ENCODE measurements at places on chromosomes 16 and 17.
A peak's percentile ranks its signal among the peaks of the same experiment; 100 is the strongest.

DNA sequence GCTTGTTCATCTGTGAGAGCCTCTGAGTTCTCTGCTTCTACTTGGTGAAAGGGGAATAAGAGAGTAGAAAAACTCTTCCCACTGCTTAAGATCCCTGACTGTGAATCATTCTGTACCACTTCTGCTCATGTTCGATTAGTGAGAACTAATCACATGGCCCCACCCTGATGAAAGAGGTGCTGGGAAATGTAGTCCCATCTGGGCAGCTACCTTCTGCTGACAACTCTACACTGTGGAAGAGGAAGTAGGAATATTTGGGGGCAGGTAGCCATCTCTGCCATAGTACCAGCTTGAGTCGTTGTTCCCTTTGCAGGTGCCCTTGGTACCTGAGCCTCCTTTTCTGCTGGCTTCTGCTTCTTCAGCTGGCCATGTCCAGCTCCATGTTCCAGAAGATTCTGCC lies 29.9 kb downstream of the NKD1 start:
- H3K27ac ChIP-seq, result no peak overlapping the region
- H3K4me3 ChIP-seq, result no peak overlapping the region
- no peak for DNase-seq
- H3K27me3 ChIP-seq, result no peaks in the 10 kb centered on the region
- no peaks in the 10 kb centered on the region for H3K4me1 ChIP-seq

GRCh38 chr16:2385190-2385836 lies 43.9 kb upstream of the CCNF start:
- no peaks in the 10 kb centered on the region for H3K27me3 ChIP-seq
- no peak for DNase-seq
- H3K4me1 ChIP-seq, result no peaks in the 10 kb centered on the region
- H3K27ac ChIP-seq, result no peak overlapping the region
- no peak overlapping the region for H3K4me3 ChIP-seq
- H3K36me3 ChIP-seq, result no peaks in the 10 kb centered on the region

GRCh38 chr16:78443542-78444364 lies 344.3 kb downstream of the WWOX start:
- H3K27ac ChIP-seq, result no peak overlapping the region
- H3K27me3 ChIP-seq, result no peaks in the 10 kb centered on the region
- DNase-seq, result no peak
- H3K4me3 ChIP-seq, result no peak overlapping the region

DNA sequence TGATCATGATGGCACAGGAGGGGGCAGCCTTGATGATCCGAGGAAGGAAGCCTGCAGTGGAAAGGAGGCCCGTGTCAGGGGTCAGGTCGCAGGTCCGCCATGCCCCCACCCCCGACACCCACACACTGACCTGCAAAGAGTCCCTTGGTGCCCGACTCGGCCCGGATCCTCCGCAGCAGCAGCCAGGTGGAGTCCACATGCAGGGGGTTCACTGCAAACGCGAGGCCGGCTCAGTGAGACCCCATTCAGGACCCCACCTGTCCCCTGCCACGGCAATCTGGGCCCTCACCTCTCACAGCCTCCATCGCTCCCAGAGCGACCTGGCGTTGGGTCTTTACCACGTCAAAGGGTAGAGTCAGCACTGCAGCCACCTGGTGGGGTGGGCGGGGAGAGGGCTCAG lies 4.6 kb downstream of the SLC25A39 start:
- peaks cover 5% of the 10 kb centered on the region for H3K27me3 ChIP-seq
- DNase-seq, result no peak
- H3K4me1 ChIP-seq, result no peaks in the 10 kb centered on the region
- peaks cover 33% of the 10 kb centered on the region for H3K36me3 ChIP-seq
- H3K4me3 ChIP-seq, result no peak overlapping the region
- no peak overlapping the region for H3K27ac ChIP-seq

DNA sequence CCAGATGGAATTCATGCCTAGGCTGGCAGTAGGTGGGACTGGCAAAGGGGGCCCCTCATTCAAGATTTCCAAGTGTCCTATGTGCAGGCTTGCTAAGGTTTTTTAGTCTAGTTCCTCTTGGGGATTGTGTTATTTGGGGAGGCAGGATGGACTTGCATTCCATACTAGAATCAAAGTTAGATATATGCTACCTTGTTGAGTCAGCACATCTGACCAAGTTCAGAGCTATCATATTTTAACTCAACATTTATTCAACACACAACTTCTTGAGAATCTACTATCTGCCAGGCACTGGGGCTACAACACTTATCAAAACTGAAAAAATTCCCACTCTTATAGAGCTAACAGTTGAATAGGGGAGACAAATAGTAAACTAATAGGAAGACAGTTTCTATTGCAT lies 6.7 kb downstream of the GP2 start:
- H3K4me1 ChIP-seq, result no peaks in the 10 kb centered on the region
- H3K27me3 ChIP-seq, result peaks cover 12% of the 10 kb centered on the region
- H3K4me3 ChIP-seq, result no peak overlapping the region
- no peaks in the 10 kb centered on the region for H3K36me3 ChIP-seq
- H3K27ac ChIP-seq, result no peak overlapping the region
- DNase-seq, result no peak

DNA sequence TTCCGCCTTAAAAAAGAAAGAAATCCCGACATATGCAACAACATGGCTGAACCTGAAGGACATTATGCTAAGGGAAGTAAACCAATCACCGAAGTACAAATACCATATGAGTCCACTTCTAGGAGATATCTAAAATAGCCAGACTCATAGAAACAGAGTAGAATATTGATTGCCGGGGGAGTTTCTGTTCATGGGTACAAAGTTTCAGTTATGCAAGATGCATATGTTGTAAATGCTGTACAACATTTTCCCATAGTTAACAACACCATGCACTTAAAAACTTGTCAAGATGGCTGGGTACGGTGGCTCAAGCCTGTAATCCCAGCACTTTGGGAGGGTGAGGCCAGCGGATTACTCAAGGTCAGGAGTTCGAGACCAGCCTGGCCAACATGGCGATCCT lies 251.5 kb upstream of the EEF2KMT start:
- H3K36me3 ChIP-seq, result no peaks in the 10 kb centered on the region
- no peaks in the 10 kb centered on the region for H3K27me3 ChIP-seq
- H3K4me1 ChIP-seq, result no peaks in the 10 kb centered on the region
- no peak for DNase-seq
- no peak overlapping the region for H3K27ac ChIP-seq

- no peak for DNase-seq
- H3K27me3 ChIP-seq, result no peaks in the 10 kb centered on the region
- no peaks in the 10 kb centered on the region for H3K36me3 ChIP-seq
- H3K4me3 ChIP-seq, result no peak overlapping the region
- no peaks in the 10 kb centered on the region for H3K4me1 ChIP-seq
- H3K27ac ChIP-seq, result no peak overlapping the region
Observed at GRCh38 chr17:163514-164098, 17.8 kb downstream of the DOC2B start.

- no peaks in the 10 kb centered on the region for H3K27me3 ChIP-seq
- H3K4me3 ChIP-seq, result no peak overlapping the region
- H3K4me1 ChIP-seq, result no peaks in the 10 kb centered on the region
Observed at GRCh38 chr17:29549177-29549923, 17.5 kb downstream of the ABHD15 start.

DNA sequence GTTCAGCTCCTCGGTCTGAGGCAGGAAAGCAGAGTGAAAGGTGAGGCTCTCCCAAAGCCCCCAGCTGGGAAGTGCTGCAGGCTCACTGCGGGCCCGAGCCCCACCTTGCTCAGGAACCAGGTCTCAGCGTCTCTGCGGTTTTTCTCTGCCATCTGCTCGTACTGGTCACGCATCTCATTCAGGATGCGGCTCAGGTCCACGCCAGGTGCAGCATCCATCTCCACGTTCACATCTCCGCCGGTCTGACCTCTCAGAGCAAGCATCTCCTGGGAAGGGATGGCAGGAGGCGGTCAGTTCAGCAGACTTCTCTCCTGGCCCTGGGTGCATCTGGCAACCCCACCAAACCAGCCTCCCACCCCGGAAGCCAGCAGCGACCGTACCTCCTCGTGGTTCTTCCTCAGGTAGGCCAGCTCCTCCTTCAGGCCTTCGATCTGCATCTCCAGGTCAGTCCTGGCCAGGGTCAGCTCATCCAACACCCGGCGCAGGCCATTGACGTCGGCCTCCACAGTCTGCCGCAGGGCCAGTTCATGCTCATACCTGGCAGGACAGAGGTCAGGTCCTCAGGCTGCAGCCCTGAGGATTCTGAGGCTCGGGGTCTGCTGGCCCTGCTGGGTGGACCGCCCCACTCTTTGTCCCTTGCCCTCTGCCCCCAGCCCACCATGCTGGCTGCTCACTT lies 1.5 kb downstream of the KRT16 start:
- H3K36me3 ChIP-seq, result no peaks in the 10 kb centered on the region
- H3K4me3 ChIP-seq, result no peak overlapping the region
- no peak for DNase-seq

GRCh38 chr17:76094046-76094445 lies 9.5 kb downstream of the EXOC7 start:
- H3K27me3 ChIP-seq, result no peaks in the 10 kb centered on the region
- no peak for DNase-seq
- no peak overlapping the region for H3K27ac ChIP-seq
- no peaks in the 10 kb centered on the region for H3K4me1 ChIP-seq

DNA sequence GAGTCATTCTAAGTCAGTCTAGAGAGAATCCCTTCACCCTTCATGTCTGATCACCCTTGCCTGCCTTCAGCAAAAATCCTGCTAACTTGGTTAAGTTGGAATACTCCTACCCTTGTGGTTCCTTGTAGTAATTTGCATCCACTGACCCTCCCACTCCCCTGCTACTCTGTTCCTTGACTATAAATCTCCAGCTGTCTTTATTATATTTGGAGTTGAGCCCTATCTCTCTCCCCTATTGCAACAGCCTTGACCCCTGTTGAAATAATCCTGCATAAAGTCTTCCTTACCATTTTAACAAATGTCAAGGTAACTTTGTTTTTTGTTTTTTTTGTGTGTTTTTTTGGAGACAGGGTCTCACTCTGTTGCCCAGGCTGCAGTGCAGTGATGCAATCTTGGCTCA lies 590.1 kb downstream of the WWOX start:
- H3K27me3 ChIP-seq, result no peaks in the 10 kb centered on the region

- H3K36me3 ChIP-seq, result peaks cover 6% of the 10 kb centered on the region
- H3K4me1 ChIP-seq, result no peaks in the 10 kb centered on the region
- DNase-seq, result no peak
- no peaks in the 10 kb centered on the region for H3K27me3 ChIP-seq
- no peak overlapping the region for H3K4me3 ChIP-seq
Observed at GRCh38 chr16:457732-458400, 32.4 kb downstream of the RAB11FIP3 start.

- DNase-seq, result no peak
- no peak overlapping the region for H3K27ac ChIP-seq
- H3K4me1 ChIP-seq, result no peaks in the 10 kb centered on the region
- H3K36me3 ChIP-seq, result peaks cover 17% of the 10 kb centered on the region
Observed at GRCh38 chr17:63647065-63647725, 25.0 kb downstream of the MAP3K3 start.

DNA sequence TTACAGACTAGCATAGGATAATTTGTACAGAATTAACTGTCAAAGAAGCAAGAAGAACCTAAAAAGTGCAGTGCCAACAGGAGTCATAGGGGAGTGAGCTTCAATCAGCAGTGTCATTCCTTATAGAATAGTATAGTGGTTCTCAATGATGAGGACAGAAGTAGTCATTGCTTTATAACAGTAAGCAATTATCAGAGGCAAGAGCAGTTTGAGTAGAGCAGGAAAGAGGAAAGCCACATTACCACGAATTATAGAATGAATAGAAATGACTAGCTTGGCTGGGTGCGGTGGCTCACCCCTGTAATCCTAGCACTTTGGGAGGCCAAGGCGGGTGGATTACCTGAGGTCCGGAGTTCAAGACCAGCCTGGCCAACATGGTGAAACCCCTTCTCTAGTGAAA lies 209.7 kb upstream of the TBX2 start:
- no peak overlapping the region for H3K27ac ChIP-seq
- H3K4me1 ChIP-seq, result no peaks in the 10 kb centered on the region

DNA sequence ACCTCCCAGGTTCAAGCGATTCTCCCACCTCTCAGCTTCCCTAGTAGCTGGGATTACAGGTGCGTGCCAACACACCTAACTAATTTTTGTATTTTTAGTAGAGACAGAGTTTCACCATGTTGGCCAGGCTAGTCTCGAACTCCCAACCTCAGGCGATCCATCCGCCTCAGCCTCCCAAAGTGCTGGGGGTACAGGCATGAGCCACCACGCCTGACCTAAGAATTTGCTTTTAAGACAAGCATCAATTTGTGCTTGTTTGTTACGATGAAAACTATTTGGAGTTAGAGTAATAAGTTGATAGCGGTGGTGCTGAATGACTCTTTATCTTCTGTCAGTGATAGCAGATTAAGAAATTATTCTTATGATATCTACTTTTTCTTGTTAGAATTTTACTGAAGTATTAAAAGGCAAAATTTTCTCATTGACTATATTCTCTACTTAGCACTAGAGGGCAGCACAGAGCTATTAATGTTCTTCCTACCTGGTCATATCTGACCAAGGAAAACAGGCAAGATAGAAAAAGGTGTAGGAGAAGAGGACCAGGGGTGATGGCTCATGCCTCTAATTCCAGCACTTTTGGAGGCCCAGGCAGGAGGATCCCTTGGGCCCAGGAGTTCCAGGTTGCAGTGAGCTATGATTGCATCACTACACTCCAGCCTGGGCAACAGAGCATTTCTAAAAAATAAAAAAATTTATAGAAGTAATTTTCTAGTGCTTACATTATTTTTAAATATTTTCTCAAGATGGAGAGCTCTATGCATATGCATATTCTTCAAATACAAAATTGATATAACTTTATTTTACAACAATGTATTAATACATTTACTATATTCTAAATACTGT lies 24.5 kb downstream of the STXBP4 start:
- no peak overlapping the region for H3K27ac ChIP-seq
- DNase-seq, result no peak
- no peaks in the 10 kb centered on the region for H3K27me3 ChIP-seq
- H3K36me3 ChIP-seq, result peaks cover 9% of the 10 kb centered on the region
- no peak overlapping the region for H3K4me3 ChIP-seq
- H3K4me1 ChIP-seq, result no peaks in the 10 kb centered on the region

- no peaks in the 10 kb centered on the region for H3K36me3 ChIP-seq
- no peak for DNase-seq
- H3K27ac ChIP-seq, result peak overlapping the region; percentile 23
- peaks cover 7% of the 10 kb centered on the region for H3K4me1 ChIP-seq
Observed at GRCh38 chr17:59435238-59435637, 103.8 kb downstream of the YPEL2 start.

- H3K27ac ChIP-seq, result no peak overlapping the region
- H3K4me3 ChIP-seq, result no peak overlapping the region
- H3K27me3 ChIP-seq, result no peaks in the 10 kb centered on the region
- peaks cover 2% of the 10 kb centered on the region for H3K4me1 ChIP-seq
- no peak for DNase-seq
- H3K36me3 ChIP-seq, result no peaks in the 10 kb centered on the region
Observed at GRCh38 chr17:30091121-30091670, 25.4 kb upstream of the NSRP1 start.

GRCh38 chr16:30147843-30148510 lies 25.0 kb upstream of the MAPK3 start:
- H3K36me3 ChIP-seq, result no peaks in the 10 kb centered on the region
- H3K27me3 ChIP-seq, result no peaks in the 10 kb centered on the region
- H3K27ac ChIP-seq, result no peak overlapping the region
- DNase-seq, result no peak
- no peak overlapping the region for H3K4me3 ChIP-seq

- H3K36me3 ChIP-seq, result peaks cover 22% of the 10 kb centered on the region
- no peak overlapping the region for H3K4me3 ChIP-seq
- peaks cover 24% of the 10 kb centered on the region for H3K4me1 ChIP-seq
- DNase-seq, result peak; percentile 70
Observed at GRCh38 chr17:81719410-81720266, 7.6 kb downstream of the SLC25A10 start.

- H3K36me3 ChIP-seq, result peaks cover 8% of the 10 kb centered on the region
- H3K27ac ChIP-seq, result no peak overlapping the region
- DNase-seq, result no peak
- no peak overlapping the region for H3K4me3 ChIP-seq
- H3K4me1 ChIP-seq, result peaks cover 9% of the 10 kb centered on the region
Observed at GRCh38 chr17:50647187-50647586, 12.5 kb downstream of the ABCC3 start.
